ENCODE measurements at places on chromosomes 3 and 15.

- no peak for DNase-seq
These were observed 31.7 kb upstream of the DHX36 start for GRCh38 chr3:154356009-154356408.

- no peak for DNase-seq
These were observed 60.9 kb downstream of the SLC9C1 start for GRCh38 chr3:112233083-112233482.

DNA sequence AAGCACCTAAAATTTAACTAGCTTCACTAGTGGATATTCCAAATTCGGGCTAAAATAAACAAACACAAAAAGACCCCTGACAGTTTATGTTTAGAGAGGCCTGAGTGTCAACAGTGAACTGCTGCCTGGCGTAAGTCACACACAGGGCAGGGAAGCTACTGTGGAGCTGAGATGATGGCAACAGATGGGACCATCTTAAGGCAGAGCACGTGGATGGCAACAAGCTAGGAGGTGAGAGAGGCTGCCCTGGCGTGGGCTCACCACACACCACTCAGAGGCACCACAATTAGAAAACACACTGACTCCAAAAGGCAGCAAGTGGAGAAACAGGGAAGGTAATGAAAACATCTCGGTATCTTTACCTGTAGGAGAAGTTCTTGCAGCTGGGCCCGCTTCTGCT is 93.3 kb downstream of the ATP1B3 start:
- no peak for DNase-seq

DNA sequence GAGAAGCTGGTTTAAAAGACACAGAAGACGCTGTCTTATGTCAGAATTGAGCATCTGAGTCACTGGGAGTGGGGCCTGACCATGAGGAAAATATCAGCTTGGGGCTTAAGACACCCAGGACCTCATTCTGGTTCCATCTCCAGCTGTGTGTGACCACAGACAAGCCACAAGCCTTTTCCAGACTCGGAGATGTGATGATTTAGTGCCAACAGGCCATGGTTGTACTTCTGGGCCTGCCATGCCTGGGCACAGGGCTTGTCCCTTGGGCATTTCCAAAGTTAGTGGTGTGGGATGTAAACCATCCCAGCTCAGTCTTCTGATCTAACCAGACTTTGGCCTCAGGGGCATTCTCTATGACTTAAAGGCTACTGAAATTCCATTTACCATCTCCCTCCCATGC is 269.8 kb downstream of the RYR3 start:
- no peak for DNase-seq

DNA sequence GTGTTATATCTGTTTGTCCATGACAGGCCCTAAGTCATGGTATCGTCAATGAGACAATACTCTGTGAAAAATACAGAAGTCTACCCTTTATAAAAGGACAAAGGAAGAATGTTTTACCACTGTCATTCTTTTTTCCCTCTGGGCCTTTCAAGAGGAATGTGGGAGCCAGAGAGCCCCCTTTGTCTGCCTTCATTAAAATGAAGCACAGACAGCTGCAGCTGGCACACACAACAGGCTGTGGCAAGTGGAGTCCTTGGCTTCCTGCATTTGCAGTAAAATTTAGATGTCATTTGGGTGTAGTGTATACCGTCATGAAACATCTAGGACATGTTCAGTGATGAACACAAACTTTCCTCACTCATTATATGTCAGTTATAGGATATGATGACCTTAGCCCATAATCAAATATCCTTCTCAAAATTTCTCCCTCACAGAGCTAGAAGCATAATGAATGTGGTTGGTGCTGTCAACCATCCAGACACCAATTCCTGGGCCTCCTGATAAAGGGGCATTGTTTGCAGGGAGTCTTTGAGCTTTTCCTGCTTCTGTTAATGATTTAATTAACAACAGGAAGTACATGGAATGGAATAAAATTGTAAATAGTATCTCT is 76.4 kb downstream of the DHX36 start:
- no peak for DNase-seq

DNA sequence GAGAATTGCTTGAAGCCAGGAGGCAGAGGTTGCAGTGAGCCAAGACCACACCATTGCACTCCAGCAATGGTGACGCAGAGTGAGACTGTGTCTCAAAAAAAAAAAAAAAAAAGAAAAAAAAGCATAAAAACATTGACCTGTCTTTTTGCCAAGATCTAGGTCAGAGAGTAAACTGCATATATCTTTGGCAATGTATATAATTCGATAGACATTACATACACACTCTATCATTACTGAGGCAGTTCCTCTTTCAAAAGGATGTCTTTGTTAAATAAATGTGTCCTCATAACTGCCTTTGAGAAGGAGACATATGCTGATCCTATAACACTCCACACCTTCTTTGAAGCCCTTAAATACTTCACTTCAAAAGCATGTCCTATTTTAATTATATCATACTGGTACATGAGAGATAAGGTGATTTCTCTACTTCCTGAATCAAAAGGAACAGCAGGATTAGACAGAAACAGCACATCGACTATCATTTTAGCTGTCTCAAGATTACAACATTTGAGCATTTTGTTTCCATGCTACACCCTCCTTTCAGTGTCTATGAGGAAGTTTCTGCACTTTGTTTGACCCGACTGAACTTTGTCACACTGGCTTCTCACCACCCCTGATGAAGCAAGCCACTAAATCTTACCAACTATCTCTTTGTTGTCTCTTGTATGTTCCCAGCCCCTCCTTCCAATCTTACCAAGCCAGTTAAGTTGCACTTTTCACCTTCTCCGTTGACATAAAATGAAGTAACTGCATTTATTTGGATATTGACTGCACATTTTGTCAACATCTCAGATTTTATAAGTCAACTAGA is 335.8 kb downstream of the MECOM start:
- no peak for DNase-seq

- DNase-seq, result no peak
These were observed 72.0 kb downstream of the TPRA1 start for GRCh38 chr3:127518456-127519081.

GRCh38 chr3:179676081-179676480 is 23.2 kb downstream of the USP13 start:
- no peak for DNase-seq

DNA sequence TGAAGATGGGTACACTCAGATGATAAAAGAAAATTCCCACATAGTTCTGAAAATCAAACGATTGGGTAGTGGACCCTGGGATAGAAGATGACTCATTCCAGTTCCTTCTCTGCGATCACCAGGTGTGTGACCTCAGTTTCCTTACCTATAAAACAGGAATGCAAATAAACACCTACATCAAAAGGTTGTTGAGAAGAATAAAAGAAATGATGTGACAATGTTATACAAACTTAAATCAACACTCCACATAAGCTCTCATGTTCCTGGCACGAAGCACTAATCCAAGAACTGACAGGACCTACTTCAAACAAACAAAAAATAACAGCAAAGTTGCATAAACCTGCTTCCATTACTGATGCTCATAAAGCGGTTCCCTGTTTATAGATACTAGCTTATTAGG is 69.2 kb downstream of the RORA start:
- no peak for DNase-seq

GRCh38 chr3:64214381-64215018 is 10.8 kb downstream of the PRICKLE2 start:
- DNase-seq, result no peak

DNA sequence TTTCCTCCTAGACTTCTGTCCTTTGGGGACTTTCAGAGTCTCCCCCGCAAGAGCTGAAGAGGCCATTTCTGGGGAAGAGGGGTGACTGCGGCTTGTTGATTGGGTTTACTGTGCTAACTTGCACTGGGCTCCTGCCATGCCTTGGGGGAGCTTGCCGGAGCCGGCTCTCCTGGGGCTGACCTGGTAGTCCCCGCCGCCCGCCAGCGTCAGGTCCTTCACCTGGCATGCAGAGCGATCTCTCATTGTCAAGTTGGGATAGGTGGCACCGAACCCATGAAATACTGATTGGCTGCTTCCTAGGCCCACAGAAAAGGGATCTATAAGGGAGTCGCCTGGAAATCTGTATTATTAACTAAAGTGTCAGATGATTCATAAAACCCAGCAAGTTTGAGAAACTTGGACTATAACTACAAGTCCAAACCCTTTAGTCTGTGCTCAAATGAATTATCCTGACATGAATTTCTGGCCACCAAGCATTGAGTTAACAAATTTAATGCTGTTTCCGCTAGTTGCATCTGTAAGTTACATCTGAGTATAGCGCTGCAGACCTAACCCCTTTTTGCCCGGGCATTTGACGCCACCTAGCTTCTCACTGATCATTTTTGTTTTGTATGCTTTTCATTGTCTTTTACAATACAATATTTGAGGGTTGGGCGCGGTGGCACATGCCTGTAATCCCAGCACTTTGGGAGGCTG is 607 bp upstream of the IMP3 start:
- DNase-seq, result peak; percentile 52

DNA sequence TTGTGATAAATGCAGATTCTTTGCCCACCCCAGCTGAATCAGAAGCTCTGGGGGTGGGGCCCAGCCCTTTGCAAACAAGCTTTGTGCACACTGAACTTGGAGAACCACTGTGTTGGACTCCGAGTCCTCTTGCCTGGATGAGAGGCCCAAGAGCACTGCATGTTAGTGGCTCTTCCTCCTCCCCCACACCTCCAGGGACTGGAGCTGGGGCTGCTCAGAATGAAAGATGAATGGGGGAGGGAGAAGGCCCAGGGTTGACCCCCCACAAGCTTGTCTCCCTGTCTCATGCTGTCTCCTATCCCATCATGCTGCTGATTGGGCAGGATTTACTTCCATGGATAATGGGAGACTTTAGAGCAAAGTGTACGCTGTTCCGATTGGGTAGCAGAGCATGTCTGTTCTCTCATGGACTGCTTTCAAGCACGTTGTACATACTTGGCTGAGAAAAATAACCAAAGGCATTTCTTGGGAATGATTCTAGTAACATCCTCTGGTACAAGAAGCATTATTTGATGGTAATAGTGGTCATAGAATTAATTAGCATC is 99.6 kb downstream of the PGPEP1L start:
- no peak for DNase-seq

- DNase-seq, result no peak
These were observed 148.8 kb downstream of the TPRA1 start for GRCh38 chr3:127441764-127442163.

GRCh38 chr3:86948822-86949221 is 42.1 kb downstream of the VGLL3 start:
- no peak for DNase-seq

DNA sequence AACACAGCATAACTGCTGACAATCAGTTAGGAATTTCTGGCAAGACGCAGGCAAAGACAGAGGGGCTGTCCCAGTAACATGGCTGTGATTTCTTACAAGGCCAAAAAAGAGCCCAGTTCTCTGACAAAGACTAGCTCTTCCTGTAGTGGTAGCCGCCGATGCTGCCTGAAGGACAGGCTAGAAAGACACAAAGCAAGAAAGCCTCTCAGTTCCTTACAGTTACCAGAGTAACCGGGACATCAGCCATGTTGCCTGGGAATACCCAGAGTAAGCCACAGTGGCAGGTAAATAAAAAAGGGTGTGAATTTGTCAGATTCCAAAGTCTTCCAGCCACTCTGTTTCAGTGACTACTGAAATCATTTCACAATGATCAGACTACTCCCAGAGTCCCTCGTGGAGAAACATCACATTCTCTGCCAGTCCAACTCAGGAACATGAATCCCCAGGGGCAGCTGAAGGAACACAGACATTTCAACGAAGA is 493.6 kb upstream of the ADAMTS9 start:
- no peak for DNase-seq

DNA sequence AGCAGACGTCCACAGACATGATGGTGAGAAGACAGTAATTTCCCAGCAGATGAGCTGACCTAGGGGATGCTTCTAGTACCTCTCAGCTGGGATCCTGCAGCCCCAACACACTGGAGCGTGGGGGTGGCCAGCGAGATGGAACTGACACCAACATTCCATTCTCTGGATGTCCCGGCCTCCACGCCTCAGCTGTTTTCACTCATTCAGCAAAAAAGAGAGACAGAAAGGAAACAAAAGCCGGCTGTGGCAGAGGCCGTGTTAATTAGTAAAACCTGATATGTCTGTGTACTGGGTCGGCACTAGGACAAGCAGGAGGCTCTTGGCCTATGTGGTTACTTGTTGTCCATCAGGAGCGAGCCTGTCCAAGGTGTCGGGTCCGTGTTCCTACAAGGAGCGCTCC is 82.6 kb upstream of the MYZAP start:
- no peak for DNase-seq

GRCh38 chr3:150740733-150741496 is 22.1 kb downstream of the SIAH2 start:
- DNase-seq, result no peak

- DNase-seq, result no peak
These were observed 18.5 kb upstream of the CMTM8 start for GRCh38 chr3:32220006-32220405.

DNA sequence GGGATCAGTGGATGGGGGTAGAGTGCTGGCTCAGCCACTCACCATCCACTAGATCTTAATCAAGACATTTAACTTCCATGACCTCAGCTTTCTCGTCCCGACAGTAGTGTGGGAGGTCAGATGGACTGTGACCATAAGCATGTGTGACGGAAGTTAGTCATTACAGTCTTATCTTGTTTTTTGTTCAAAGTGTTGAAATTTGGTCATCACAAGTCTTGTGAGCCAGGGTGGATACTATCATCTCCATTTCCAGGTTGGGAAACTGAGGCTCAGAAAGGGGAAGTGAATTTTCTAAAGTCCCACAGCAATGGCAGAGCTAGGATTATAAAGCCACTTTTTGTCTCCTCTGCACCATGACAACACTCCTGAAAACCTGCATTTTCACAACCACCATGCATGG is 32.0 kb upstream of the ITGA11 start:
- DNase-seq, result no peak

- DNase-seq, result no peak
These were observed 14.1 kb downstream of the UBP1 start for GRCh38 chr3:33426068-33426467.

- DNase-seq, result no peak
These were observed 274.6 kb upstream of the ROPN1 start for GRCh38 chr3:124266487-124266886.

DNA sequence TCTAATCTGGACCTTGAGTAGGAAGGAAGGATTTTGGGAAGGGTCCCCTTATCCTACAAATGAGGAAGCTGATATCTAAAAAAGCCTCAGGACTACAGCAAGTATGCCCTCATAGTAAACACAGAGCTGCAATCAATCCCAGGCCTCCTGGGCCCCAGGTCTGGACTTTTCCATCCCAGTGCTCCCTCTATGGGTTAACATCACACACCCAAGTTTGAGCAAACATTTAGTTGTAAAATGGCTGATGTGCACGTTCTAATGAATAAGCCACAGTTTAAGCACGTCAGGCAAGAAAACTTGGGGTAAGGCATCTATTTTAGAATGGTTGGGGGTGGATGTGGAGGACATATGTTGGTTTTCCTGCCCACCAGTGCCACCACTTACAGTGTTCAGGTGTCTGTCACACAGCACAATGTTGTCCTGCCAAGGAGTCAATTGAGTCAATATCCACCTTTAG is 44.3 kb upstream of the UBE2E1 start:
- DNase-seq, result no peak

GRCh38 chr15:90790561-90790960 is 73.4 kb downstream of the BLM start:
- no peak for DNase-seq

DNA sequence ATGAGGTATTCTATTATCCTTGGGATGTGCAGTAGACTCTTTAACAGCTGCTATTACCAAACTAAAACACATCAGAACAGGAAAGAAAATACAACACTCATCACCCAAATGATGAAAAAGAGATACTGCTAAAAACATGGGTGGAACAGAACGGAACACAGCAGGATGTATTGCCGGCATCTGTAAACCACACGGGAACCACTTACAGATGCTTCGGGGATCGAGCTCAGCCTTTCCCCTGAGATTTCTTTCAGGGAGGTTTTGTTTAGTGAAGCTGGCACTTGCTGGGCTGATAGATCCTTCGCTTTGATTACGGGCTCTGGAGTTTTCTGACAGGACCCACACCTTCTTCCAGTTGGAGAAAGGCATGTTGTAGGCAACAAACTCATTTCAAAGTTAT is 182.3 kb upstream of the FAM3D start:
- DNase-seq, result no peak
